ENCODE measurements at places on chromosomes 12 and 14.

- peak; percentile 32 for DNase-seq
Measured at GRCh38 chr14:101836135-101836534, 74.6 kb downstream of the PPP2R5C start.

DNA sequence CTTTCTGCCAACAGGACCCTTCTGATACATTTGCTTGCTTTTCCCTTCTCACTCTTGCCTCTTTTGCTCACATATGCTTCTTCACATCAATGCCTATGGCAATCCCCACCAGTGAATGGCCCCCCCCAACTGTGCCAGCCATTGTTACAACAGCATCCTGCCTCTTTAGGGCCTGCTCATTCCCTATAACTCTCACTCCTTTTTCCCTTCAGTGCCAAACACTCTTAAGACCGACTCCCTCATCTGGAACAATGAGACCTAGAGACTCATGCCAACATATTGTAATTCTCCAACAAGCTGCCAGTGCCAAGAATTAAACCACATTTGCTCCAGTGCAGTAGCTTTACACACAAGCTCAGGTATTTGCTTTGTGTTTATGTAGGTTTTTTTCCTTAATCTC lies 189.0 kb downstream of the SOX5 start:
- DNase-seq, result no peak

DNA sequence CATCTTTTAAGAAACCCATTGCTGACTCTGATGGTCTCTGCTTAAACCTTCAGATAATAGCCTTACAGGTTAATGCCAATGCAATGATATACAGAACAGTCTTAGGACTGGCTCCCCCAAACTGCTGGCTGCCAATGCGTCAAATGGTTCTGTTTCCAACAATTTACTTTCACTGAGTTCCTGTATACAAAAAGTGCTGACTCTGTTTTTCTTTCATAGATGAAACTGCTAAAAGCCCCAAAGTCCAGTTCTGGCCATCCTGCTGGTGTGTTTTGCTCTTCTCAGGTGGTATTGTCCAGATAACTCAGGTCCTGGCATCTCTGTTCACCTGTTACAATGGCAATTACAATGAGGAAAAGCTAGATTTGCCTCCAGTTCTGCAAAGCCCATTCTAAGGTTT lies 326.9 kb downstream of the GRIN2B start:
- no peak for DNase-seq

GRCh38 chr14:74008843-74009499 lies 10.1 kb downstream of the ENTPD5 start:
- no peak for DNase-seq

GRCh38 chr14:76710056-76711010 lies 50.9 kb upstream of the VASH1 start:
- peak; percentile 56 for DNase-seq

DNA sequence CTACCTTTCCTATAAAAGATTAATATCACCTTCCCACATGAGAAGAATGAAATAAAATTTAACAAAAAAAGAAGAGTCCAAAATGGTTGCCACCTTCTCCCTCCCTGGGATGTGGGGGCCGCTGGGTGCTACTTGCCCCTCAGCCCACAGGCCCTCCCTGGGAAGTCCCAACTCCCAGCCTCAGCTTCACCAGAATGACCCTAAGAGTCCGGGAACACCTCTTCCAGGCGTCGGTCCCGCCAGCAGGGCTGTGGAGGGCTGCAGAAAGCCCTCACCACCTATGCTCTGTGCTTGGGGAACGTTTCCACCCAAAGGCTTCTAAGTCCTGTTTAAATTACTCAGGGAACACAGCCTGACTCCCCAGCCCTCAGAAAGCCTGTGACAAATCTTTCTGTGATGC lies 71.9 kb downstream of the MOK start:
- DNase-seq, result no peak

DNA sequence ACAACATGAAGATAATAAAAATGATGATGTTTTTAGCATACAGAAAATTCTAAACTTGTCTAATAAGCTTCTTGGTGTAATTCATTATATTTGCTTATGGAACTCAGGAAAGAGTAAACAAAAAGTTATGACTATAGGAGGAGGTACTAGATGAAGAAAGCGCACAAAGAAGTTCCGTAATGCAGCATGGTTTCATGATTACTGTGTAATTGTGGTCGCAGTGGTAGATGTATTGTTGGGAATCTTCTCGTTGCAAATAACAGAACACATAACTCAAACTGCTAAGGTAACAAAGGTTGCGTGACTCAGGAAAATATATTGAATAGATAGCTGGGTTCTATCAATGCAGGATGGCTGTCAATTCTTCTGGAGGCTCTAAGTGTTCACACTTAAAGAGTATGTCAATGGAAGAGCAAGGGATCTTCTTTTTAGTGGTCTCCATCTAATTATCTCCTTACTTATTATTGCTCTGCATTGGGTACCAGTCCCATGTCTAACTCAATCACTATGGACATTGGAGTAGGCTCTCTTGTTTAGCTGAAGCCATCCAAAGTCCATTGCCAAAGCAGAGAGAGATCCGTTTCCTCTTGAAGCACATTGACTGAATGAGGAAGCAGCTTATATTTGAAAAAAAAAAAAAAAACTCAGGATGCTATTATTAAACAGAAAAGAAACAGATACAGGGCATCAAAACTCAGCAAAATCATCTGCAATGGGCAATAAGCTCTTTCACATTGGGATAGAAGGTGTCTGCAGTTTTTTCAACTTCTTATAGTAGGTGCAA lies 283.4 kb upstream of the ATP2B1 start:
- no peak for DNase-seq

- DNase-seq, result peak; percentile 78
Measured at GRCh38 chr12:24499151-24500146, 449.5 kb downstream of the BCAT1 start.

GRCh38 chr12:46650688-46651087 lies 175.1 kb downstream of the SLC38A4 start:
- peak; percentile 76 for DNase-seq

GRCh38 chr12:124759841-124760503 lies 103.7 kb downstream of the SCARB1 start:
- DNase-seq, result peak; percentile 60

- no peak for DNase-seq
Measured at GRCh38 chr14:101236496-101237251, 324.6 kb upstream of the DIO3 start.

DNA sequence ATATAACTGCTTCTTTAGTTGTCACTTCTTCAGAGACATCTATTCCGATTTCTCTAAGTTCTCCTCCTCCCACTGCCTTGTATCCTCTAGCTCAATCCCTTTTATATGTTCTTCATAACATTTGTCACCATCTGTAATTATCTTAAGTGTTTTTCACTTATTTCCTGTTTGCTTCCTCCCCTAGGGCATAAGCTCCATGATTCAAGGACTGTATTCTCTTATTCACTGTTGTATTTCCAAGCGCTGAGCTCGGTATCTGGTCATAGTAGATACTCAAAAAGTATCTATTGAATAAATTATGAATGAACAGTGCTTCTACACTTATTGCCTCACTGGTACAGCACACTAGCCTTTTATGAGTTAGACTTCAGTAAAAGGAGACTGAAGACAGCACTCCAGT lies 109.0 kb upstream of the TMPO start:
- no peak for DNase-seq

DNA sequence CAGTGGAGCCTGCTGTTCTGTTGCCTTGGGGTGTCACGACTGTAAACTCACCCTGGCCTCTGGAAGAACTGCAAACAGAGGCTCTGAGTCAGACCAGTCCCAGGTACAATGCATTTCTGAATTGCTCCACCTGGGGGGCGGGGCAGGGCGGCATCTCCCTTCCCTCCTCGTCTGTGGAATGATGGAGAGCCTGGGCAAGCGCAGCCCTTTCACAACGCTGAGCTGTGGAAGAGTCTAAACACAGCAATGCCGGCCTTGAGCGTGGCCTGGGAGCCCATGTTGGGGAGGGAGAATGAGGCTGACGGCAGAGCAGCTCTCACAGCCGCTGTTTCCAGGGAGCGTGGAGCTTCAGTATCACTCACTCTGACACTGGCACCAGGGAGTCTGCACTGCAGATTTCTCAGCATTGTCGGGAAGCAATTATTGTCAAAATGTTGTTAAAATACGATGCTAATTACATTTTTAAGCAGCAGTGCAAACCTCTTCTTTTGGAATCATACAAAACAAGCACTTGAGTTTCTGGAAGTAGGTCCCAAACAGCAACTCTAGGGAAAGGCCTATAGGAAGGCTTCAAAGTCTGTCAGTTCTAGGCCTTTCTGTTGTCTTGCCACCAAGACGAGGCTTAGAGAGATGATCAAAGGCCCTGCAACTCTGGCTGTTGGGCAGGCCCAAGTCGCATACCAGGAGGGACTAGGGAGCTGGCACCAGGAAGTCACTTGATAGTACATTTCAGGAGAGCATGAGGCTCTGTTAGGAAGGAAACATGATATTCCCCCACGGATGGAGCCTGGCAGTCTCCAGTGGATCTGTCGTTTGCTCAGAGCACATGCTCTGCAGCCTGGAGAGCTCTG lies 244.0 kb upstream of the FKBP4 start:
- no peak for DNase-seq

DNA sequence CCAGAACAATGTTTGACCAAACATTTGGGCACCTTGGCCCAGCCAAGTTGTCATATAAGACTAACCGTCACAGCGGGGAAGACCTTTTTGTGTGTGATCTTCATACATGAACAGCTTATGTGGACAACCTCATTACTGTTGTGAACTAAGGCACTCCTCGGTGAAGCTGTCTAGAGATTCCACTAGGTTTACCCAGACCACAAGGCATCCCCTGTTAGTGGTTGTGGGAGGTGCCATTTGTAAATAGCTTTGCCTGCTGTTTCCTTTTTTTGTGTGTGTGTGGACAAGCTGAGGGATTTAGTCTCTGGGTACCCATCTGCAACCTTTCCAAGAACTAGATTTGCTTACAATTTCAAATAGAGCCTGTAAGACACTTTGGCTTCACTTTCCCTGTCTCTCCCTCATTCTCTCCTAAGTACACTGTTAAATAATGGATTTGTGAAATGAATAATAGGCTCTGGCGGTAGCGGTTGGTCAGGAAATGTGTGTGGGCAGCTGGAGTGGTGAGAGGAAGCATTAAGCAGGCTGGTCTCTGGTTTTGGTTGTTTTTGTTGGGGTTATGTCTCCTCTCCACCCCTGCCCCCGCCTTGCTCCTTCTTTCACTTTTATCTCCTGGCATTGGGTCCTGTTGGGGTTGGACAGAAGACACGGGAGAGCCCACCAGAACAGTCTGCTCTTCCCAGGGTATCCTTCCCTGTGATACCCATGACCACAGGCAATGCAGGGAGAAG lies 727.6 kb downstream of the VRK1 start:
- no peak for DNase-seq

GRCh38 chr14:104016873-104017650 lies 68.4 kb upstream of the ASPG start:
- peak; percentile 4 for DNase-seq

GRCh38 chr12:39502726-39503125 lies 59.8 kb upstream of the KIF21A start:
- DNase-seq, result no peak

GRCh38 chr12:93786656-93787397 lies 109.7 kb downstream of the CRADD start:
- DNase-seq, result peak; percentile 73

DNA sequence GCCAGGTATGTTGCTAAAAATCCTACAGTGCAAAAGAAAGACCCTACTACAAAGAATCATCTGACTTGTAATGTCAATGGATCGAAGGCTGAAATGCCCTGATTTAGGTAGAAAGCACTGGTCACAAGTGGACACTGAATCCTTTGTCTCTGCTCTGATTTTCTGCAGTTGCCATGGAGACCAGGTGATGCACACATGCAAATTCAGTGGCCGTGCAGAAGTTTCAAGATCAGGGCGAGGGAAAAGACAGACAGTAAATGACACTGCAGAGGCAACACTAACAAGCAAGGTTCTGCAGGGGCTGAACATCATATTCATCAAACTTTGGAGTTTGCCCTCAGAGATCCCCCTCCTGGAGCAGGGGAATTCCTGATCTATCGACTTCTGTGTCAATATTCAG lies 370.3 kb upstream of the TMEM132C start:
- DNase-seq, result no peak

DNA sequence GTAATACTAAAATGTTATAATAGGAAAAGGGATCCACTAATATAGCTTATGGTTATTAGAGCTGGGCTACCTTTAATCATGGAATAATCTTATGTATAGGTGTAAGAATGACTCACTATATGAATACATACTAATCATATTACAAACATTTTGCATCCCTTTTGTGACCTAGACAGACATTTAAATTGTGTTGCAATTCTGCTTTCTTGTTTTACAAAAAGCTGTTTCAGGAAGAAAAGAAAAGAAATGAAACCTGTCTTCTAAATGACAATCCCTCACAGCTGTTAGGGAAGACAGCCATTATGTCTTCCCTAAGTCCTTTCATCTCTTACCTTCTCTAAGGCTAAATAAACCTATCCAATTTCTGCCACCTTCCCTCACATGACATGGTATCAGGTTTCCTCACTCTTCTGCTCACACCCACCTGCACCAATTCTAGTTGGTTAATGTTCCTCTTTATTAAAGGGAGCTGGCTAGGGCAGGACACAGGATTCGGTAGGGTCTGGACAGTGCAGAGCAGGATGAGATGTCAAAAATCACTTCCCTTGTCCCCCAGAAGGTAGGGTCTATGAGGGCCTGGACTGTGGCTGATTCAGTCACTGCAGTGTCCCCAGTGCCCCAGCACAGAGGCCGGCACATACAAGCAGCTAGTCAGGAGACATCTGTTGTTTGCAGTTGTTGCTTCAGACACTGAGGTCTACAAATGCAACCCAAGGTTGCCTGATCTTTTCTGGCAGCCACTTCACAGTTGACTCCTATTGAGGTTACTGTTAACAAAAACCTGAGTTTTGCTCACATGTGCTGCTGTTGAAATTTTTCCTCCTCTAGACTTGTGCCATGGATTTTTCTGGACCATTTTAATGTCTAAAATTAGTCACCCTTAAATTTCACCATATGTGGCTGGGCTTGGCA lies 3.7 kb downstream of the DHRS7 start:
- no peak for DNase-seq

- DNase-seq, result peak; percentile 83
Measured at GRCh38 chr12:32455607-32456071, 56.3 kb downstream of the FGD4 start.

- peak; percentile 60 for DNase-seq
Measured at GRCh38 chr12:109804820-109805761, 28.1 kb downstream of the TRPV4 start.

GRCh38 chr12:68178774-68179439 lies 19.4 kb upstream of the IFNG start:
- no peak for DNase-seq

GRCh38 chr14:95330591-95331370 lies 11.1 kb upstream of the CLMN start:
- DNase-seq, result no peak
